ENCODE measurements at places on chromosomes 5 and 9.

- no peak for DNase-seq
Observed at GRCh38 chr9:70830618-70831017, 290.8 kb downstream of the TRPM3 start.

- DNase-seq = no peak
Observed at GRCh38 chr9:71121275-71122021, at the start of gene TRPM3. TRPM3 (minus strand) TSS chr9:71121621; CDS start chr9:71121354, 267 bp downstream.

- DNase-seq = no peak
Observed at GRCh38 chr9:137441289-137441934, at the start of gene ENTPD8. ENTPD8 (minus strand) TSS chr9:137441357; CDS start chr9:137438285, 3,072 bp downstream.

GRCh38 chr5:35926389-35927051, 11.9 kb downstream of the CAPSL start:
- no peak for DNase-seq

GRCh38 chr9:122212473-122213004, 16.2 kb downstream of the LHX6 start:
- DNase-seq = no peak

DNA sequence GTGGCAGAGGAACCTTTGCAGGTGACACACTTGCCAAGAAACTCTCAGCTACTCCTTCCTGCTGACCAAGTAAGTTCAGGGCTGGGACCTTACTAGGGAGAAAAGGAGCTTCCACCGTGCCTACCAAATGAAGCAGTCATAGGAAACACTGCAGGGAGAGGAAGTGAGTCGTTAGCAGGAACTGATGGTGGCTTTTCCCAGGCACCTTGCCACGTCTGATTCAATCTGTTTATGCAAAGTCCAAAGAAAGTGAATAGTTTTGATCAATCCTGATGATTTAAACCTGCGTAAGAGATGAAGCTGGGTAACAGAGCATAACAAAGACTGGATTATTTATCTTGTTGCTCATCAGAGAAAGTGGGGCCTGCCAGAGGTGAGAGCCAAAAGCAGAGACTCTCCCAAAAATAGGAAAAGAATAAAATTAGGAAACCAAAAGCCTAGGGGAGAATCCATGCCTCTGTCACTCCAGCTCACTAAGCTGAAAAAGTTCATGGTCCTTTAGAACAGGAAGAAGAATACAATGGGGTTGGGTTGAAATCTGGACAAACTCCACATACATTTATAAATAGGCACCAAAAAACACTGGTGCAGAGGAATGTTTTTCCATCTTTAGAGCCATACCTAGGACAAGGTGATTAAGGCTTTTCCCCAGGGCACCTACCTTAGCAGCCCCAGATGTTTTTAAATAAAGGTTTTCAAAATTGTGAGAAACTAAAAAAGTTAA, 9.3 kb upstream of the PFDN1 start:
- no peak for DNase-seq

DNA sequence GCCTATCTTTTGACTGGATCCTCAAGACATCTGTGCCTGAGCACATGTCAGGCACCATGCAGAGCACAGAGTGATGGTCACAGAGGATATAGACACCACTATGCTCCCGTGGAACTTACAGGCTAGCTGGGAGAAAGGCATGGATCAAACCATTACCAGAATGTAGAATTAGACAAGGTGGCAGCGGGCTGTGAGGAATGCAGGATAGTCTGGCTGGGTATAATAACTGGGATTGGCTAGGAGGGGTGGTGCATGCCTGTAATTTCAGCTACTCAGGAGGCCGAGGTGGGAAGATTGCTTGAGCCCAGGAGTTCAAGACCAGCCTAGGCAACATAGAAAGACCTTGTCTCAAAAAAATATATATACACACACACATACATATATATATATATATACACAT, 50.3 kb downstream of the ASS1 start:
- no peak for DNase-seq

GRCh38 chr9:3397766-3398165, 128.0 kb downstream of the RFX3 start:
- no peak for DNase-seq

- no peak for DNase-seq
Observed at GRCh38 chr5:14965815-14966214, 94.2 kb upstream of the ANKH start.

DNA sequence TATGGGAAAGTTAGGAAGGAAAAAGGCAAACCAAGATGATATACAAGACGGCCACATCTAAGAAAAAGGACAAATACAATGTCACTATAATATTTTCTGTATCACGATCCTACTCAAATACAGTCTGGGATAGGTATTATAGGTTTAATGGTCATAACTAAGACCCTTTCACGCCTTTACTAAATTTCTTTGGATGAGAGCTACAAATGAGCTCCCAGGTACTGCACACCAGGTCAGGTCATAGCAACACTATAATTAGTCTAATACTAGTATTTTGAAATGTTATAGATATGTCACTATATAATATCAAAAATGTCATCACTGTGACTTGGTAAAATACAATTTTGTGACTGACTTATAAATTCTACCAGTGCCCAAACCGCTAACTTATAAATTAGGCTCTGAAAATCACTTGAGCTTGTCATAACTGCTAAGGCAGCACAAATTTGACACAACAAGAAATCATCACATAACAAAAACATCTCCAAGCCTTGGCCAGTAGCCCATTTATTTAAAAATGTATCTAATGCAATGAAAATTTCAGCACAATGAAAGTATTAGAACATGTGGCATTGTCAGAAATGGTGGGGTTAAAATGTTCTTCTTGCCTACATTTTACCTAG, 6.9 kb downstream of the SELENOP start:
- no peak for DNase-seq

- no peak for DNase-seq
Observed at GRCh38 chr9:117258184-117258866, 156.5 kb downstream of the ASTN2 start.

GRCh38 chr9:83622433-83622938, 457 bp upstream of the IDNK start:
- DNase-seq = no peak

- no peak for DNase-seq
Observed at GRCh38 chr9:122004589-122004988, 88.5 kb downstream of the TTLL11 start.

DNA sequence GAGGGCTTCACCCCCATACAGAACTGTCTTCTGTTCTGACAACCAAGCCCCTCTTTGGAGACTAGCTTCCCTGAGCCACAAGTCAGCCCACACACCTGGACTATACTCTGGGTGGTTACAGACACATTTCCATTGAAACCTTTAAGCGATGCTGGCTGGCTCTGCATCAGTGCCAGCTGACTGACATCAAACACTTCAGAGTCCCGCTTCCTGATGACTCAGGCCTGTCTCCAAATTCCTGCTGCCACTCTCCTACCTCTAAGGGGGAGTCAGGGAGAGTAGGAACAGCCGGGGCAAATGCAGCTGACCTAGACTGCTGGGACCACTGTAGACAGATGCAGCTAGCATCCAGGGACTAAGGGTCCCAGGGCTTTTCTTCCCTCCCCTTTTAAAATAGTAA, 59.4 kb downstream of the SIL1 start:
- DNase-seq = no peak

DNA sequence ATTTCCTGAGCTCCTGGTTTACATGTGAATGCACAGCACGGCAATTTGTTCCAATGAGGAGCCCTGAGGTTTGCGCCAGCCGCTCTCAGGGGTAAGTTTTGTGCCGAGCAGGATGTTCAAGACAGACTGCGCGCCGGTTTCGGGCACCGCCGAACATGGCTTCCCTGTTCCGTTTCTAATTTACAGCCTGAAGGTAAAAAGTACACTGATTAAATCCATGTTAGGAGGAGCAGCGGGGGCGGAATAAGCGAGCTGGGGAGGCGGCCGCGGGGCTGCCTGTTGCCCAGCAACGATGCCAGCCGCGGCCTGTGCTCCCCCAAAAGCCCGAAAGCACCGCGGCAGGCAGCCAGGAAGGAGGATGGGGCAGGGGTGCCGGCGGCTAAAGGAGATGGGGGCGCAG, 6.4 kb downstream of the SOWAHA start:
- DNase-seq = no peak

GRCh38 chr5:76641514-76642120, 18.4 kb upstream of the F2RL2 start:
- DNase-seq = no peak

GRCh38 chr9:26413611-26414010, 479.0 kb downstream of the CAAP1 start:
- no peak for DNase-seq

DNA sequence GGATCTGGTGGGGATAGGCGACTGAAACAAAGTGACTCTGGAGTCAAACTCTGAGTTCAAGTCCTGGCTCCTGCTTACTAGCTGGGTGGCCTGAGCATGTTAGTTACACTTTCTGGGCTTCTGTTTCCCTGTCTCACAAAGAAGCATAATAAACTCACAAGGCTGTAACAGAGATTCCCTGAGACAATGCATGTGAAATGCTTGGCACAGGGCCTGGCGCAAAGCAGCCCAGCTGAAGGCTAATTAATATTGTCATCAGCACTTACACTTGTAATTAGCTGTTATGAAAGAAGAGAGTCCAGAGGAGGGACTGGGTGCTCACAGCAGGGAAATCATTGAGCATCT, 64.1 kb upstream of the SPOCK1 start:
- DNase-seq = no peak

DNA sequence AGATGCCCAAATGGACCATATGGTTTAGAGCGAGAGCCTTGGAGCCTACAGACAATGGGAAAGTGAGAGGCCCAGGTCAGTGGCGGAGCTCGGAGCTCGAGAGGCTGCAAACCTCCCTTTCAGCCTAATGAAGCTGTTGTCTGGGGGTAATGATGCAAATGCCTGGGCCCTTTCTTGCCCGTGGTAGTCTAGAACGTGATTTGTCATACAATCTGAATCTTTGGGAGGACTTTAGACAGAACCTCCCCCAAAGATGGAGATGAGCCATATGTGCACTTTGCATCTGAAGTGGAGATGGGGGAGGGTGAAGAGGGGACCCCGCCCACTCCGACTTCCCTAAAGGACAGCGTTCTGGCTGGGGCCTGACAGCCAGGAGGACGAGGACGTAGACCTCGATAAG, 10.3 kb upstream of the NEUROG1 start:
- no peak for DNase-seq

- DNase-seq = no peak
Observed at GRCh38 chr9:135273008-135273407, 185.5 kb downstream of the OLFM1 start.

GRCh38 chr9:119020730-119021333, 348.4 kb downstream of the BRINP1 start:
- DNase-seq = no peak

- DNase-seq = no peak
Observed at GRCh38 chr9:95478335-95478734, 38.4 kb downstream of the PTCH1 start.

- DNase-seq = no peak
Observed at GRCh38 chr9:14344941-14345353, 31.0 kb upstream of the NFIB start.

GRCh38 chr9:10172476-10172875, 440.3 kb downstream of the PTPRD start:
- DNase-seq = no peak

- DNase-seq = no peak
Observed at GRCh38 chr5:8984386-8984785, 561.5 kb downstream of the SEMA5A start.

DNA sequence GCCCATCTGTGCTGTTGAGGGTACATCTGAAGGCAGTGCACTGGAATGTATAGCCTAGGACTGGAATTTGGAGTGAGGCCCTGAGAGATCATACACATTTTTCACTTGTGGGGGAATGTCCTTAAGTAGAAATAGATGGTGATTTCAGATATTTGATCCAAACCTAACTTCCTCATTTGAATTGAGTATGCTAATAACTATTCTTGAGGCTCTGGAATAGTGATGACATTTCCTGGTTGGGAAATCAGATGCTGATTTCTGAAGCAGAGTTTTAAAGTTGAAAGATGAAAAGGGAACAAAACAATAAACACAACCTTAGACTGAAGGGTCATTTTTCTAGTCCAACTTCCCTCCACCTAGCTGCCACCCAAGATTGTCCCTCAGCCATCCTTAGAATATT, 163.0 kb upstream of the CCDC152 start:
- no peak for DNase-seq

- DNase-seq = no peak
Observed at GRCh38 chr9:129402371-129402739, 218.5 kb downstream of the C9orf50 start.

DNA sequence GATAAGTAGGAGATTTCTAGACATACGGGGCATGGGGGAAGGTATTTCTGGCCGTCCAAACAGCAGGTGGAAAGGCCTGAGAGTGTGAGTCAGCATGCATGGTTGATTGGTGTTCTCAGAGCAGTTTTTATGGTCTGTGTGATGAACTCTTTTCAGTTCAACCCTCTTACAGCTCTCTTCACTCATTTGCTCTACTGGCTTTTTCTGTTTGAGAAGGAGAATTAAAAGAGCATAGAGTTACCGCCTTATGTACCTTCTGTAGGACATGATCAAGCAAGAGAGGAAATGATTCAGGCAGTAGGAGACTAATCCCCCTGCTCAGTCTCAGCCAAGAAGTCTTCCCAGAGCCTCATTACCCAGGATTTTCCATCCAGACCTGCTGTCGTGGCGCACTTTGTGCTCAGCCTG, 92.4 kb downstream of the PRDM6 start:
- DNase-seq = no peak

GRCh38 chr9:99813739-99814138, 7.9 kb upstream of the NR4A3 start:
- DNase-seq = no peak

DNA sequence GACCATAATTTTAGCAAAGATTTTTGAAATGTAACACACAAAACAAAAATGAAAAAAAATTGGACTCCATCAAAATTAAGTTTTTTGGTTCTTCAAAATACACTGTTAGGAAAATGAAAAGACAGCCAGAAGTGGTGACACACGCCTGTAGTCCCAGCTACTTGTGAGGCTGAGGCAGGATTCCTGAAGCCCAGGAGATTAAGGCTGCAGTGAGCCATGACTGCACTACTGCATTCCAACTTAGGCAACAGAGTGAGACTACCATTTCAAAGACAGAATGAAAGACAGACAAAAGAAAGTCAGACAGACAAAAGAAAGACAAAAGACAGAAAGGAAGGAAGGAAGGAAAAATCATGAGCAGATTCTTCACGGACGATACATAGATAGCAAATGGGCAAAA, 7.5 kb downstream of the DIAPH1 start:
- DNase-seq = no peak

DNA sequence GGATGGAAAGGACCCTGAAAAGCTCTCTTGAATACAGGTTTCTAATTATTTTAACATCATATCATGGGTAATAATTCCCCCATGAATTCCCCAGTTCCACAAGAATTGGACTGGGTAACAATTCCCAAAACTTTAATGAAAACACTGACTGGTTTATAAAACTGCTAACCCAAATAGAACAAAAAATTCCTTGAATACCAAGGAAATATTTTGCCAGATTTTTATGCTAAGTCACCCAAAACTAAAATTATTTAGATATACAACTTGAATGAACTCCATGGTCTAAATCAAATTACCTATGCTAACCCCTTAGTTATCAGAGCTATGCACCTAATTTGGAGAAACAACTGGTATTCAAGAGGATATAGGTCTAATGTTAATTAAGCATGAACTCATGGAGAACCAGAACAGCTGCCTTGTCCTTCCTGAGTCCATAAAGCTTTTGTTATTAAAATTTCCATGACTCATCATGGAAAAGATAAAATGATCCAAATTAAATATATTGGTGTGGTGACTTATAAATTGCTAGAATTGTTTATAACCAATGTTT, 164.9 kb upstream of the TUT7 start:
- DNase-seq = no peak

- DNase-seq = no peak
Observed at GRCh38 chr9:4805191-4805918, 12.6 kb downstream of the RCL1 start.

GRCh38 chr9:123562844-123563346, 206.9 kb downstream of the CRB2 start:
- no peak for DNase-seq
